H9 (cell line): ENCODE measurements at places on chromosomes 16 and 17.
A peak's percentile ranks its signal among the peaks of the same experiment; 100 is the strongest.

- no peak for DNase-seq
- no peak overlapping the region for H3K27ac ChIP-seq
- no peaks in the 10 kb centered on the region for H3K36me3 ChIP-seq
Observed at GRCh38 chr17:50003911-50004310, 8.9 kb upstream of the DLX3 start.

DNA sequence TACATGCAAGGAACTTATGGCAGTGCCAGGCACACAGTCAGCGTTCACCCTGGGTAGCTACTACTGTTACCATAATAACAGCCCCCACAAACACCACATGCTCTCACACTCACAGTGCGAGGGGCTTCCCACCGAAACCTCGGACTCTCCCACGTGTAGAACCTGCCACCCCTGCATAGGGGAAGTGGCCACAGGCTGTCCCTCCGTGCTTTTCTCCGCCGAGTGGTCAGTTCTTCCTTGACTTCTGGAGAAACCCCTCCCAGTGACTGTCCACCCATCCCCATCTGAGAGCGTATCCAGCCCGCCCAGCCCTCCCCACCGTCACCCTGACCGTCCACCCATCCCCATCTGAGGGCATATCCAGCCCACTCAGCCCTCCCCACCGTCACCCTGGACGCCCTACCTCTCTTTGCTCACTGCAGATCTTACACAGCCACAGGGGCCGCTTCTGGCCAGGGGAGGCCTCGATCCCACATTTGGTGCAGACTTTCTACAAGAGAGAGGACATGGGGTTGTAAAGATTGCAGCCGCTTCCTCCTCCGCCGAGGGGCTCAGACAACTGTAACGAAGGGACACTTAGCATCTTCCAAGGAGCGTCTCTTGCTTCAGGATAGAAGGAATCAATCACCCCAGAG is 71.1 kb downstream of the RPH3AL start:
- DNase-seq = no peak
- no peaks in the 10 kb centered on the region for H3K4me1 ChIP-seq
- peaks cover 6% of the 10 kb centered on the region; the same call in 2 of the 3 replicates for H3K36me3 ChIP-seq
- no peaks in the 10 kb centered on the region for H3K27me3 ChIP-seq

DNA sequence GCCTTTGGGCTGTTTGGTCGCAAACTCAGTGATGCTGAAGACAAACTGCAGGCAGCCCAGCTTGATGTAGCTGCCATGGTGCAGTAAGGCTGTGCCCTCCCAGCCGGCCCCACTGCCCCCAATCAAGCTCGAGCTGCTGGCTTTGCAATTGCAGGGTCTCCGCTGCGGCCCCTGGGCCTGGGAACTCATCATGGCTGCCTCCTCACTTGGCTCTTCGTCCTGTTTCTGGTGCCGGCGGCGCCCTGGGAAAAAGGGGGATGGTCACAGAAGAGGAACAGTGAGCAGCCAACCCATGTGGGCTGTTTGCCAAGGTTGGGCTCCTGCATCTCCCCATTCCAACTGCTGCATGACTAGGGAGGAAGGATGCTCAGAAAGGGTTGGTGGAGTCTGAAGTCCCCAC is 3.4 kb upstream of the DHRS13 start:
- H3K4me3 ChIP-seq = no peak overlapping the region; the same call in 2 of the 3 replicates
- H3K27ac ChIP-seq = no peak overlapping the region
- H3K4me1 ChIP-seq = peaks cover 5% of the 10 kb centered on the region; the same call in 1 of the 2 replicates
- H3K27me3 ChIP-seq = no peaks in the 10 kb centered on the region
- no peak for DNase-seq
- peaks cover 41% of the 10 kb centered on the region for H3K36me3 ChIP-seq

DNA sequence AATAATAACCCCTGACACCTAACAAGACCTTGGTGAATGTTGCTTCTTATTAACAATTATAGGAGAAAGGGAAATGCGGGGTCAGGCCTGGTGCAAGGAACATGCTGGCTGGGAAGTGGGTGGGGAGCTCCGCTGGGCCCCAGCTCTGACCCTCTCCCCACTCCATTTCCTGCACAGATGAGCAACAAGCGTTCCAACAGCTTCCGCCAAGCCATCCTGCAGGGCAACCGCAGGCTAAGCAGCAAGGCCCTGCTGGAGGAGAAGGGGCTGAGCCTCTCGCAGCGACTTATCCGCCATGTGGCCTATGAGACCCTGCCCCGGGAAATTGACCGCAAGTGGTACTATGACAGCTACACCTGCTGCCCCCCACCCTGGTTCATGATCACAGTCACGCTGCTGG is 23.0 kb downstream of the RHBDL3 start:
- no peaks in the 10 kb centered on the region for H3K27me3 ChIP-seq
- H3K36me3 ChIP-seq = no peaks in the 10 kb centered on the region
- no peak for DNase-seq
- no peak overlapping the region for H3K4me3 ChIP-seq

DNA sequence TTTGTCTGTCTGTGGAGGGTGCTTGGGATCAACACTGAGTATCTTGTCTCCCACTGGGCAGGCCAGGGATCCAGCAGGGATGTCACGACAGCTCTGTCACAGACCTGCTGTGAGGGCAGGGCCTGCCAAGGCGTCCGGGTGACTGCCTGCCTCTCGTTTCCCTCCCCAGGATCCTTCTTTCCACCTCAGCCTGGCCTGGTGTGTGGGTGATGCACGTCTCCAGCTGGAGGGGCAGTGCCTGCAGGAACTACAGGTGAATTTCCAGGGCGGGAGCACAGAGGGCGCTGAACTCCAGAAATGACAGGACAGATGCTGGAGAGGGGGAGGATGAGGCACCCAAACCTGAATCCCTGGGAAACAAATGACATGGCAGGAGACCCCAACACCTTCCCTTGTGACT is 6.8 kb upstream of the MMP15 start:
- peaks cover 6% of the 10 kb centered on the region; the same call in 1 of the 2 replicates for H3K4me1 ChIP-seq
- H3K36me3 ChIP-seq = peaks cover 2% of the 10 kb centered on the region
- no peaks in the 10 kb centered on the region for H3K27me3 ChIP-seq
- H3K27ac ChIP-seq = no peak overlapping the region
- peak; percentile 70 for DNase-seq
- no peak overlapping the region for H3K4me3 ChIP-seq

DNA sequence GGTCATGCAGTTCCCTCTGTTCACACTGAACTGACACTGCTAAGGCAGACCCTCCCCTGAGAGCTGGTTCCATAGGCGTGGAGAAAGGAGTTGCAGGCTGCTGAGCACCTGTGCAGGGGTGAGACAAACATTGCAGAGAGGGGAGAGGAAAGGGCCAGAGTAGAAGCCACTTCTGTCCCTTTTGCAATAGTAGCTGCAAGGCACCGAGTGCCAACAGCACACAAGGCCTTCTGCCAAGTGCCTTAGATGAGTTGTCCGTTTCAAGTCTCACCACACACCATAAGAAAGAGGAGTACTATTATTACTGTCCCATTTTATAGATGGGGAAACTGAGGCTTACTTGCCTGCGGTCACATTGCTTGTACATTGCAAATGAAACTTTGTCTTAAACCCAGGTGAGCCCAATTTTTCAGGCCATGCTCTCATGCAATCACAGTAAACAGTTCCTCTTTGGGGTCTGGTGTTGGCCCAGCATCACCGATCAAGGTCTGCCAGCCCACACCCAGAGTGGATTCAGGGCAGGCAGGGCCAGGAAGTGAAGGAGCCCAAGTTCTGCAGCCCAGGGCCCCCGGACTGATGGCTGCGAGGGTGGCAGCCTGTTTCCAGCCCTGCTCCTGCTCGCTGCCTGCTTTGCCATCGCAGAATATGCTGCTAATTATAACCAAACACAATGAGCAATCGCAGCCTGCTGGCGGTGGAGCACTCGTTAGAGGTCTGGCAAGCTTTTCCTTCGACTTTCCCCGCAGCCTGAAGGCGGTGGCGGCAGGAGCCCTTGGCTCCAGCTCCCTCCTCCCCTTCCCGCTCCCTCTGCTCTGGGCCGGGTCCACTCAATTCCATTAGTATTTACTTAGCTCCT is 36.8 kb upstream of the DYNLL2 start:
- H3K4me3 ChIP-seq = no peak overlapping the region
- H3K27me3 ChIP-seq = no peaks in the 10 kb centered on the region; the same call in 1 of the 2 replicates
- no peak overlapping the region for H3K27ac ChIP-seq
- 0 out of 2 replicates have a peak, but pooled peaks cover 4% of the 10 kb centered on the region for H3K4me1 ChIP-seq
- no peaks in the 10 kb centered on the region for H3K36me3 ChIP-seq

- H3K4me3 ChIP-seq = no peak overlapping the region
- peak; percentile 47 for DNase-seq
- no peak overlapping the region for H3K27ac ChIP-seq
Observed at GRCh38 chr16:26316683-26317464, 625.1 kb downstream of the HS3ST4 start.

DNA sequence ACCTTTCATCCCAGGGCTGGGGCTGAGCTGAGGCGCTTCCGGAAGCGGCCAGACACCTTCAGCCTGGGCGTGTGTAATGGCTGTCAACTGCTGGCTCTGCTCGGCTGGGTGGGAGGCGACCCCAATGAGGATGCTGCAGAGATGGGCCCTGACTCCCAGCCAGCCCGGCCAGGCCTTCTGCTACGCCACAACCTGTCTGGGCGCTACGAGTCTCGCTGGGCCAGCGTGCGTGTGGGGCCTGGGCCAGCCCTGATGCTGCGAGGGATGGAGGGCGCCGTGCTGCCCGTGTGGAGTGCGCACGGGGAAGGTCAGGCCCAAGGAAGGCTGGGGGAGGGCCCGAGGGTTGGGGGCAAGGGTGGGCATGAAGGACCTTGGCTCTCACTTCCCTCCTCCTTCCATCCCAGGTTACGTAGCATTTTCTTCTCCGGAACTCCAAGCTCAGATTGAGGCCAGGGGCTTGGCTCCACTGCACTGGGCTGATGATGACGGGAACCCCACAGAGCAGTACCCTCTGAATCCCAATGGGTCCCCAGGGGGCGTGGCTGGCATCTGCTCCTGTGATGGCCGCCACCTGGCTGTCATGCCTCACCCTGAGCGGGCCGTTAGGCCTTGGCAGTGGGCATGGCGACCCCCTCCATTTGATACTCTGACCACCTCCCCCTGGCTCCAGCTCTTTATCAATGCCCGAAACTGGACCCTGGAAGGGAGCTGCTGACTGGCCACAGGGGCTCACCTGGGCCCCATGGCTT is 19.6 kb downstream of the PFAS start:
- H3K4me1 ChIP-seq = no peaks in the 10 kb centered on the region
- DNase-seq = no peak
- no peak overlapping the region for H3K27ac ChIP-seq
- peaks cover 48% of the 10 kb centered on the region for H3K36me3 ChIP-seq

DNA sequence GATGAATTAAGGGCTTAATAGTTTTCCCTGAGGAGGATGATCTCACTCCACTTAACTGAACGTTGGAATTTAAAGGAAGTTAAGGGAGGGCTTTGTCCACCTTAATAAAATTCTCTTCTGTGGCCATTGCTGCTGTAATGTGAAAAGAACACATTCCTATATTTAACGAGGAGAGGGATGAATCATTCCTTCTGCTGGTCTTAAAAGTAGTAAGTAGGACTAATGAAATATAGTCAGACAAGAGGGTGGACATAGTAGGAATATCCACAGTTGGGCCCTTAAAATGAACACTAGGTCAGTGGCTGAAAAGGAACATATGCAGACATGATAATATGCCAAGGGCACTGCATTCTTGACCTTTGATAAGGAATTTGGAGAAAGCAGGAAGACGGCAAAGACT is 405.6 kb downstream of the PMP22 start:
- no peak overlapping the region for H3K27ac ChIP-seq
- H3K4me1 ChIP-seq = peaks cover 3% of the 10 kb centered on the region; the same call in 1 of the 2 replicates
- H3K27me3 ChIP-seq = no peaks in the 10 kb centered on the region
- H3K36me3 ChIP-seq = no peaks in the 10 kb centered on the region

GRCh38 chr17:36645422-36645821 is 44.0 kb downstream of the MRM1 start:
- H3K4me3 ChIP-seq = no peak overlapping the region
- no peak for DNase-seq
- no peak overlapping the region for H3K27ac ChIP-seq
- H3K4me1 ChIP-seq = peaks cover 4% of the 10 kb centered on the region; the same call in 1 of the 2 replicates
- H3K27me3 ChIP-seq = peaks cover 16% of the 10 kb centered on the region
- H3K36me3 ChIP-seq = no peaks in the 10 kb centered on the region

GRCh38 chr17:50151041-50151936 is 812 bp upstream of the PPP1R9B start:
- peaks cover 4% of the 10 kb centered on the region; the same call in 1 of the 2 replicates for H3K4me1 ChIP-seq
